ENCODE measurements at places on chromosomes 7 and 10.

DNA sequence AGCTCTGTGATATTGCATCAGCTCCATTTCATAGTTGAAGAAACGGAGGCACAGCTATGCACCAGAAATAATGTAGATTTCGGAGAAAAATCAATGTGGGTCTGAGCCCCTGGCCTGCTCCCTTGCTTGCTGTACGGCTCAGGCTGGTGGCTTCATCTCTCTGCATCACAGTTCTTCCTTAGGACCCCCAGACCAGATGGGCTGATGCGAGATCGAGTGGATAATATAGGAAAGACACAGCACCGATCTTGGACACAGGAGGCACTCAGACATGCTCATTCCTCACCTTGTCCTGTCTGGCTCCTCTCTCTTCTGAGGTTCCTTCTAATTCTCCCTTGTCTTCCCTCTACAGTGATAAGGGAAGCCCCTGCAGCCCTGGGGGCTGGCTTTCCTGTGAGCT, 365.9 kb upstream of the ZMIZ1 start:
- DNase-seq, result no peak

DNA sequence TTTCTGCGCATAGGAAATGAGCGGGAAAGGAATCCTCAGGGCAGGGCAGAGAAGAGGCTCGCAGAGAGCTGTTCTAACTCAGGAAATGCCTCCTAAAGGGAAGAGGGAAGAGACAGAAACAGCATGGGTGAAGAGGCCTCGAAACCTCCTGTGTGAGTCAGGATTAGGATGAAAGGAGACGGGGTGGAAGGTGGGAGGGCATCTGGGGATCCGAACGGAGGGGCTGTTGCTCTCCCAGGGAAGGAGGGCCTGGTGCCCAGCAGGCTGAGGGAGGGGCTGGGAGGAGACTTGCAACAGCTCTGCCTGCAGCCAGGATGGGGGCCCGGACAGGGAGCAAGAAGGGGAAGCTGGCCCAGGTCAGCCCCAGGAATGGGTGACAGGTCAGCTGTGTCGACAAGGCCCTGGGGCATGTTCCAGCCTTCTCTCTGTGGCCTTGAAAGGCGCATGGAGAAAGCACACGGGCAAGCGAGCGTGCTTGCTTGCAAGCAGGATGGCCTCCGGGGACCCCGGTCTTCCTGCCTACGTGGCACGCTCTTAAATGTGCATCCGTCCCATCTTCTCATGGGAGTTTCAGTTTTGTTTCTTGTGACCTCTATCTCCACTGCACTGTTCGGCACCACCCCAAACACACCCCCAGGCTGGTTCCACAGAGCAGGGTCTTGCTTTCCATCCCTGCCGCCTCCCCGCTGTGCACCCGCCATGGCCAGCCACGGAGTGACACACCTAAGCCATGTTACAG, 63.5 kb downstream of the HIPK2 start:
- peak; percentile 48 for DNase-seq

GRCh38 chr7:35801392-35802101, 690 bp downstream of the SEPTIN7 start:
- peak; percentile 82 for DNase-seq

GRCh38 chr10:100341953-100342626, 4.9 kb upstream of the SCD start:
- peak; percentile 47 for DNase-seq

DNA sequence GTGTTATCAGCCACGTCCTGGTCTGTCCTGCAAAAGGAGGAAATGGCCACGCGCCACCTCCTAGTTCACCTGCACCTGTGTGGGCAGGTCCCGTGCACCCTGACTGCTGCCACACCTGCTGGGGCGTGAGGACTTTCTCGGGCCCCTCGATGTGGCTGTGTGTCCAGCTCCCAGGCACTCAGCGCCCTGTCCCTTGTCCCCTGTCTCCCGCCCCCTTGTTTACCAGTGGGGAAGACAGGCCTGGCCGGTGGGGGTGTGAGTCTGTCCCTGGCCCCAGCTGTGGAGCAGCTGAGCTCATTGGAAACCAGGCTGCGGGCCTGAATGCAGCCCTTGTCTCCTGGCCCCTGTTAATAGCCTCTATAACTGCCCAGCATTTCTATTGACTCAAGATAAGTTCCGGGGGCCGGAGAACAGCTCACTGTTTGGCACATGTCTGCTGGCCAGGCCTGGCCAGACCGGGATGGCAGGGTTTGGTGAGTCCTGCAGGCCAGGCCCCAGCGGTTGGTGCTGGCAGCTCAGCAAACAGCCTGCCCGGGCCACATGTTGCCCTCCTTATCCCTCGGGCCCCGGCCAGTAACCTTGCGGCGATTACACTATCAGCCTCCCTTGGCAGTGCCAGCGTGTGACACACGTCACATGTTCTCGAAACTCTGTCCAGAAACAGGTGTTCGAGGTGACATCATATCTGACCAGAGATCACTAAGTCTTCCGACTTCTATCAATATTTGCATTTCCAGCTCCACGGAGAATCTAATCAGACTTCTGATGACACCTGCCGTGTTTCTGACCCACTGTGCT, 52.1 kb downstream of the FOXL3 start:
- DNase-seq, result no peak

DNA sequence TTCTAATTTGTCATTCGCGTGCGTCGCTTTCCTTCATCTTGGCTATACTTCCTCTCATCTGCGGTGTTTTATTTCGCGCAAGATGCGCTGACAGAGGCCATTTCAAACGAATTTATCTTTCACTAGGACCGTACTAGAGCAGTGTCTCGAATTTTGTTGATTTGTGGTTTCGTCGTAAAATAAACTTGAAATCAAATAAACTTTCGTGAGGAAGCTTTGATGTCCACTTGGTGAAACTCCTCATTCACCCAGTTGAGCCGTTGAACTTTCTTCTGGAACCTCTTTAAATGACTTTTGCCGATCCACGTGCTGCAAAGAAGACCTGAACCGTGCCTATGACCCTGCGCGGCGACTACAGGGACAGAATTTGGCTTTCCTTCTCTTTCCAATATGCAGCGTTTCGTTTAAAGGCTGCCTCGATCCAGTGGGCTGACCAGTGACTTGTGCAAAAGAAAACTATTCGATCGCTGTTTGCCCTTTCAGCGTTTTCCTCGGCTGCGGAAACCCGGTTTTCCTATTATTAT, 163.9 kb upstream of the PPP1R3A start:
- no peak for DNase-seq

DNA sequence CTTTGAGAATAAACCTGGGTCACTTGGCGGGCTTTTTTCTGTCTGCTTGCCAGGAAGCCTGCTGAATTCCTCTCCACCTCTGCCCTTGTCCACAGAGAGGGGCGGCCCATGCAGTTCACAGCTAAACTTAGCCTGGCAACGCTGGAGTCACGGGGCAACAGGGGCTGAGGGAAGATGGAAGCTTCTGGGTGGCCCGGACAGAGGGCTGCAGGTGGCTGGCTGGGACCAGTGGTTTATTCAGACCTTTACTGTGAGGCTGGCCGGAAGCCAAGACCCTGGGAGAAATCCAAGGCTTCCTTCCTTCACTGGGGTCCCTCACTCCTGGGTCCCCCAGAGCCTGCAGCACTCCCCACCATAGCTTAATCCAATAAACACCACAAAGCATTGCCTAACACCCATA, 17.0 kb downstream of the ITPRIP start:
- DNase-seq, result no peak

- DNase-seq, result no peak
These were observed 3.0 kb downstream of the NUP42 start for GRCh38 chr7:23184709-23185359.

GRCh38 chr10:106942035-106942662, 222.4 kb downstream of the SORCS1 start:
- DNase-seq, result no peak

DNA sequence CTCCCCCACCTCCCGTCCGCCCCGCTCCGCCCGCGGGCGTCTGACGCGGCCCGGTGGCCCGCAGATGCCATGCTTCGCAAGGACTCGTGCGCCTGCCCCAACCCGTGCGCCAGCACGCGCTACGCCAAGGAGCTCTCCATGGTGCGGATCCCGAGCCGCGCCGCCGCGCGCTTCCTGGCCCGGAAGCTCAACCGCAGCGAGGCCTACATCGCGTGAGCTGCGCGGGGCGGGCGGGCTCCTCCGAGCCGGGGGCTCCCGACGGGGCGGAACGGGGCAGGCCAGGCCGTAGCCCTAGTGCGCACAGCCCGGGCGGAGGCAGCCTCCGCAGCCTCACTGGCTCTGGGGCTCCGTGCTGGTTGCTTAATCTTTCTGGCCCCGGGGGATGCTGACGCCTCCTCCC, 2.8 kb downstream of the ASIC3 start:
- peak; percentile 46 for DNase-seq

- DNase-seq, result no peak
These were observed 433.1 kb downstream of the HTR7 start for GRCh38 chr10:90424730-90425129.

GRCh38 chr10:1573981-1574380, 163.3 kb downstream of the ADARB2 start:
- DNase-seq, result no peak

- no peak for DNase-seq
These were observed 6.4 kb downstream of the LFNG start for GRCh38 chr7:2525658-2526630.

DNA sequence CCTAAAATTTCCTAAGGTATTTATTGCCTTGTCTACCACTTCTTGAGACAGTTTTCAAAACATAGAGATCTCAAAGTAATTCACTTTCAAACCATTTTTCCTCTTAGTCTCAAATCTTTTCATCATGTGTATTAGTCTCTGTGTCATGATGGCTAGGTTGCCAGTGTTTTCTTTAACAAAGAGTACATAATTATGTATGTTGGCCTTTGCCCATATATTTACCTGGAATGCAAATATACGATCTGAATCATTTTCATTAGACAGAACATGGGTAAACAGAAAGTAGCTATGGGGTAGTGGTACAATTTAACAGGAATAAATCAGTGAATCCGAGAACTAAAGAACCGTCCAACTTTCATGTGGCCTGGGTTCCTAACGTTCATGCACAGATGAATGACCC, 852.1 kb upstream of the MBL2 start:
- DNase-seq, result no peak
